ENCODE measurements at places on chromosomes 12 and 14.

- no peak for DNase-seq
These were observed 879.5 kb downstream of the DIO2 start for GRCh38 chr14:79331830-79332229.

GRCh38 chr14:67557656-67558055 lies 24.6 kb downstream of the PLEKHH1 start:
- no peak for DNase-seq

DNA sequence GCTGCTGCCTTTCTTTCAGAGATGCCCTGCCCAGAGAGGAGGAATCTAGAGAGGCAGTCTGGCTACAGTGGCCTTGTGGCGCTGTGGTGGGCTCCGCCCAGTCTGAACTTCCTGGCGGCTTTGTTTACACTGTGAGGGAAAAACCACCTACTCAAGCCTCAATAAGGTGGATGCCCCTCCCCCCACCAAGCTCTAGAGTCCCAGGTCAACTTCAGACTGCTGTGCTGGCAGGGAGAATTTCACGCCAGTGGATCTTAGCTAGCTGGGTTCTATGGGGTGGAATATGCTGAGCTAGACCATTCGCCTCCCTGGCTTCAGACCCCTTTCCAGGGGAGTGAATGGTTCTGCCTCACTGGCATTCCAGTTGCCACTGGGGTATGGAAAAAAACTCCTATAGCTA lies 25.6 kb downstream of the SPATA7 start:
- DNase-seq = no peak

- DNase-seq = no peak
These were observed 467.8 kb downstream of the LRIG3 start for GRCh38 chr12:58452546-58452945.

GRCh38 chr12:105431537-105432100 lies 101.1 kb downstream of the C12orf75 start:
- DNase-seq = no peak

- no peak for DNase-seq
These were observed 220.0 kb downstream of the RAD51B start for GRCh38 chr14:68039593-68039992.

DNA sequence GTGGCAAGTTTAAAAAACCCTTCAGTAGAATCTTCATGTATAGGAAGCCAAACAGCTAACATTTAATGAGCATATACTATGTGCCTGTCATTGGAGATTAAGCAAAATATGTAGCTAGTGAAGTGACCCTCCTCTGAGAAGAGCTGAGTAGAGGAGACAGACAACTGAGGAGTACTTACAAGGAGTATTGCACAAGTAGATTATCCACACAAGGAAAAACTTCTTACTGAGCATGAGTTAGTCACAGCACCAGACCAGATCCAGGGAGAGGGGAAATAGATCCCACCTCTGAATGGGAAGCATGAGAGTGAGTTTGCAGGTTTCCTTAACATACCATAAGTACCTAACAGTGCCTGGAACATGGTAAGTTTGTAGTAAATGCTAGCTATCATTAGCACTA lies 33.0 kb downstream of the FRMD6 start:
- DNase-seq = no peak

- peak; percentile 80 for DNase-seq
These were observed 3.0 kb downstream of the EVL start for GRCh38 chr14:100067971-100068959.

- DNase-seq = no peak
These were observed 62.8 kb upstream of the FOXN3 start for GRCh38 chr14:89479802-89480201.

DNA sequence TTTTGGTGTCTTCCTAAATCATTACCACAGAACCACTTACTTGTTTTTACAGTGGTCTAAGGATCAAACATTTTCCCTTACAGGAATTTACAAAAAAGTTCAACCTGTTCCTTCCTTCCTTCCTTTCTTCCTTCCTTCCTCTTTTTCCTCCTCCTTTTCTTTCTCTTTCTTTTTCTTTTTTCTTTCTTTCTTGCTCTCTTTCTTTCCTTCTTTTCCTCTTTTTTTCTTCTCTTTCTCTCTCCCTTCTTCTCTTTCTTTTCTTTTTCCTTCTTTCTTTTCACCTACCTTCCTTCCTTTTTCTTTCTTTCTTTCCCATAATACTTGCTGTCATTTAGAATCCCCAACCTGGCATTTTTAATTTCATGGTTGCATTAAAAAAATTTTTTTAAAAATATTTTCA lies 59.2 kb upstream of the PPP4R3A start:
- no peak for DNase-seq

- DNase-seq = peak; percentile 38
These were observed 50.9 kb upstream of the VASH1 start for GRCh38 chr14:76710056-76711010.

DNA sequence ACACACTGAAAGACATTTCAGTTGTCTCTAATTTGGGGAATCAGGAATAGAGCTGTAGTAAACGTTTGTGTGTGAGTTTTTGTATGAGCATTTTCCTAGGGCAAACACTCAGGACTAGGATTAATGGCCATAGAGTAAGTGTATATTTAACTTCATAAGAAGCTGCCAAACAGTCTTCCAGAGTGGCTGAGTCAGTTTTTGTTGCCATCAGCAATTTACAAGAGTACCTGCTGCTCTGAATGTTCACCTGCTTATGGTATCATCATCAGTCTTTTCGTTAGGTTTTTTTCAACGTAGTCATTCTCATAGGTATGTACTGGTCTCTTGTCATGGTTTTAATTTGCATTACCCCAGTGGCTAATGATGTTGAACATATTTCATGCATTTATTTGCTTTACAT lies 30.6 kb upstream of the TRHDE start:
- DNase-seq = no peak

GRCh38 chr14:28780843-28781820 lies 14.5 kb downstream of the FOXG1 start:
- DNase-seq = no peak

- DNase-seq = no peak
These were observed 32.9 kb downstream of the CALM1 start for GRCh38 chr14:90429754-90430153.

GRCh38 chr12:68768431-68768939 lies 22.5 kb downstream of the SLC35E3 start:
- DNase-seq = no peak

DNA sequence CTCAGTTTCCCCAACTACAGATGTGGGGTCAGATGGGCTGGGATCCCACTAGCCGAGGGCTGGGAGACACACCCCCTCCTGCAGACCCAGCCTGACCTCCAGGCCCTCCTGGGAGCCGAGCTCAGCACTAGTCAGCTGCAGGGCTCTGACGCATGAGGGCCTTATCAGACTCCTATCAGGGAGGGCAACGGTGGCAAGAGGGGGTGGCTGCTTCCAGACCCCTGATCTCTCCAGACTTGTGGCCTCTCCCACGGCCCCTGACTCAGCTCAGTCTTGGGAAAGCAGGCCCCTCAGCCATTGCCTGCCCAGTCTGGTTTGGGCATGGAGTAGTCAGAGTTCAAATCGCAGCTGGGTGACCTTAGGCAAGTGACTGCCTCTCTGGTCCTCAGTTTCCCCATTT lies 2.5 kb downstream of the RASAL1 start:
- no peak for DNase-seq

GRCh38 chr12:104469523-104469922 lies 12.8 kb downstream of the CHST11 start:
- DNase-seq = no peak

GRCh38 chr12:117528538-117528937 lies 167.1 kb upstream of the NOS1 start:
- no peak for DNase-seq

- DNase-seq = no peak
These were observed 249.2 kb downstream of the BTG1 start for GRCh38 chr12:91896286-91897024.

- peak; percentile 12 for DNase-seq
These were observed 91.9 kb downstream of the TMEM30B start for GRCh38 chr14:61188978-61189808.

DNA sequence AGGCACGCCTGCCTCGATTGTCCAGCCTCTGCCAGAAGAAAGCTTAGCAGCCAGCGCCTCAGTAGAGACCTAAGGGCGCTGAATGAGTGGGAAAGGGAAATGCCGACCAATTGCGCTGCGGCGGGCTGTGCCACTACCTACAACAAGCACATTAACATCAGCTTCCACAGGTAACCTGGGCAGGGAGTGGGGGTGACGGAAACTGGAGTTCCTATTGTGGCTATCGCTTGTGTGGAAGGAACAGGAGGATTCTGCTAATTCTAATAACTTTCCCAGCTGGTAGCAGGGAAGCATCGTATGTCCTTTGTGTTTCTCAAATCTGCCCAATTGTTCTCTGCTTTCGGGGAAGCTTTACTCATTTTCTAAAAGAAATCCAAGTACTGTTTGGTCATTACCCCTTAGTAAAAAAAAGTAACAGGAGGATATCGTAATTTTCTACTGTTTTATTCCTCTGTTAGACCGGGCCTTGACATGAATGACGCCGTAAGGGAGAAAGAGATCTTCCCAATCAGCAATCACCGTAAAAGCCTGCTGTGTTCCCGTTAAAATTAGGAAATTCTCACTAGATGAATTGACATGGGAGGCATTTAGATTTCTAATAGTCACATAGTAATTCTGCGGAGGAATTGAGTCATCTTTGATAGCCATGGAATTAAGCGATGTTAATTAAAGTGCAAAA lies 449 bp downstream of the THAP2 start:
- DNase-seq = peak; percentile 43

DNA sequence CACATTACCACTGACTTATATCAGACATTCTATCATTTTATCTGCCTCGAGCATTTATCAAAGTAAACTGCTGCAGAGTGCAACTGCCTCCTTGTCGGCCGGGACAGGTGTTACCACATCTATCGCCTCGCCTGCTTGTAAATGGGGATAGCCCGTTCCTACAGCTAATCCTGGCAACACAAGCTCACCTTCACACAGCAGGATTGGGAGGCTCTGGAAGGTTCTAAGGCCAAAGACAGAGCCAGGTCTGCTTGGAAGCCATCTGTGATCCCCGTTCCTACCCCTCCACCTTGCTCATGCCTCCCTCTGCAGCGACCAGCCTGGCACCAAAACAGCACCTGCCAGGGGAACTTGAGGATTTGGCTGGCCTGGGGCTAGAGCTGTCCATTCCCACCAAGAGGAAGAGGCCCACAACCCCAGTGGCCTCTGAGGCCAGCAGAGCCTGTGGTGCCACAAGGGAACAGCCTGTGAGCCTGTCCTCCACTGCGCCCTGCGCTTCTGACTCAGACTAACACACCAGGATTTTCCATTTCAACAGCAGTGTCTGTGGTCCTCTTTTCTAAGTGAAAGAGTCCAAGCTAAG lies 114.8 kb upstream of the DIO3 start:
- no peak for DNase-seq

DNA sequence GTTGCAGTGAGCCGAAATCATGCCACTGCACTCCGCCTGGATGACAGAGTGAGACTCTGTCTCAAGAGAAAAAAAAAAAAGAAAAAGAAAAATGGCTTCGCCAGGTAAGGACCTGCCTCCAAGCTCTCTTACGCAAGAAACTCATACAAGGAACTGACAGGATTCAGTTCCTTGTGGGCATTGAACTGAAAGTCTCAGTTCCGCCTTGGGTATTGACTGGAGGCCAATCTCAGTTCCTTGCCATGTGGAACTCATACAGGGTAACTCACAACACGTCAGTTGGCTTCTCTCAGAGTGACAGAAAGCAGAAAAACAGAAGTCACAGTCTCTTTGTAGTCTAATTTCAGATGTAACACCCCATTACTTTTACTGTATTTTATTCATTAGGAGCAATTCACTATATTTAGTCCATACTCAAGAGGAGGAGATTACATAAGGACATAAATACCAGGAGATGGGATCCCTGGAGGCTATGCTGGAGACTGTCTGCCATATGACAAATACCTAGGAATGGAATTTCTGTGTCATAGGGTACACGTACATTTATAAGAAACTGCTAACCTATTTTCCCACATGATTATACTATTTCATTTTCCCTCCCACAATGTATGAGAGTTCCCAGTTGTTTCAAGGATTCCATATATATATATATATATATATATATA lies 11.4 kb upstream of the NOPCHAP1 start:
- no peak for DNase-seq

DNA sequence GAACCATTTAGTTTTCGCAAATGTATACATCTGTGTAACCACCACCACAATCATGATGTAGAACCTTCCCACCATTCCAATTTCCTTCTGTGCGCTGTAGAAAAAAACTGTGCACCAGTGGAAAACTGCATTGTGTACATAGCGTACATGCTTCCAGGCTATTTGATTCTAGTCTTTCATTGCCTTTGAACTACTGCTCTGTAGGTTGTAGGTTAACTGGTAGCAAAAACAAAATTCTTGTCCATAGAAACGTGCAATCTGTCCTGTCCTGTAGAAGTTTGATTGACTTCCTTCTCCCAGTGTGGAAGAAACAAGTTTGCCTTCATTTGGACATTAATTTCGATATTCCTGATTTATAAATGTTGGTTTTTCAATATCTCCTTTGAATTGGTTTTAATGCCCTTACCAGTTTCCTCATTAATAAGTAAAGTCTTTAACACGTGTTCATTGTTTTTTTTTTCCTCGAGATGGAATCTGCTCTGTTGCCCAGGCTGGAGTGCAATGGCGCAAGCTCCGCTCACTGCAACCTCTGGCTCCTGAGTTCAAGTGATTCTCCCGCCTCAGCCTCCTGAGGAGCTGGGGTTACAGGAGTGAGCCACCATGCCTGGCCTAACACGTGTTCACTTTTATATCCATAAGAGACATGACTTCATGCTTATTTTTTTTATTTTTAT lies 3.6 kb upstream of the ISM2 start:
- no peak for DNase-seq

GRCh38 chr12:18723752-18724151 lies 14.1 kb downstream of the PLCZ1 start:
- no peak for DNase-seq

GRCh38 chr12:81084811-81085350 lies 7.0 kb downstream of the ACSS3 start:
- no peak for DNase-seq

DNA sequence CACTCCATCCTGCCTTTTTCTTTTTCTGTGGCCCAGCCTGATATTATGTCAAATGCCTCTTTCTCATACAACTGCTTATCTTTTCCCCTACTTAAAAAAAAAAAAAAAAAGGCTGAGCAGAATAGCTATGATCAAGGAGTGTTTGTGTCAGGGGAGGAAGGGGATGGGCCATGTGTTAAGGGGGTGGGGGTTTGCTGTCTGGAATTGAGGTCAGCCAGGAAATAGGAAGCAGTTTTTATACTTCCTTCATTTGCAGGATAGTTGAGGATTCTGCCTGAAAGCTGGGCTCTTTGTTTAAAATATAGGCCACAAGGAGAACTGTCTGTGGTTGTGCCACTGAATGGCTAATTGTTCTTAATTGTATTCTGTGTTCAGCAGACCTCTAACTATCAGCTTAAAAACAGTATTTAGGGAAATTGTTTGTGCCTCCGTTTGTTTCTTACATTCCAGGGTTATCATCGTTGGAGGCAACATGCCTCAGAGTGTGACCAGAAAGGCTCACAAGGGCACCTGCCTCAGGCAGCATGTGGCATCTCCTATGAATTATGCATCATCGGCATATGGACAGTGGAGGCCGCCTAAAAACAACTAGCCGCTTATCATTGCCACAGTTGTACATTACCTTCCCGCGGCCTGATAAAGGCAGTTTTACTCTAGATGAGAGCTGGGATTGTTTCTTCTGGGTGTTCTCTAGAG lies 96.0 kb downstream of the SRGAP1 start:
- DNase-seq = no peak
